Left colon (tissue), 2 donors: ENCODE measurements at places on chromosomes 7 and 10. TPM values are rescaled to one million over a fixed set of nuclear protein-coding genes. Genes with fewer than 3 reads are reported as not detected.

DNA sequence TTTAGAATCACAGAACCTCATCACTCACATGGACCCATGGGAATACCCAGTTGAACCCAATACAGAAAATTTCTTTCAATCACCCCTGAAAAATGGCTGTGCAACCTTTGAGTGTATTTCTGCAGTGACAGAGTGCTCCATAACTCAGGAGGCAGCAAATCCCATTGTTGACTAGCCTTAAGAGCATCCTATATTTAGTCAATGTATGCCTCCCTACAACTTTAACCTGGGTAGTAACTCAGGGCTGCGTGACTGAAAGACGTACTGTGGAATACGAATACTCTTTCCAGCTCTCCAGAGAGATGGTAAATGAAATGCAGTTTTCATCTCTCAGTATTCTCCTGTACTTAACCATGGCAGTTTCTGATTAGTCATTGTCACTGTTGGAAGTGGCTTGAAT lies 573.0 kb upstream of the POM121L12 start:
- no peak for DNase-seq

DNA sequence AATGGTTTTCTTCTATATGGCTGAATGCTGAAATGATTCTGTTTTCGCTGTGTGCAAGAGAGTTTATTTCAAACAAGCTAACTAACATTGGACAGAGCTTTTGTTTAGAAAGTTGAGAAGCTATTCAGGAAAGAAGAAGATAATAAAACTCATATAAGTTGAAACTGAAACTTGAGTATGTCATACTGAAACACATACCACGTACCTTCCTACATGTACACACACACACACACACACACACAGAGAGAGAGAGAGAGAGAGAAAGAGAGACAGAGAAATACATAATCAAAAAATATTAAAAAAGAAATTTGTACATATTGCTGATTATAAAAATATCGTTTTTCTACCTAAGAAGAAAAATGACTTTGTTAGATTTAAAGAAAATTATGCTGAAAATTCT lies 561.9 kb upstream of the KCND2 start:
- DNase-seq = no peak

DNA sequence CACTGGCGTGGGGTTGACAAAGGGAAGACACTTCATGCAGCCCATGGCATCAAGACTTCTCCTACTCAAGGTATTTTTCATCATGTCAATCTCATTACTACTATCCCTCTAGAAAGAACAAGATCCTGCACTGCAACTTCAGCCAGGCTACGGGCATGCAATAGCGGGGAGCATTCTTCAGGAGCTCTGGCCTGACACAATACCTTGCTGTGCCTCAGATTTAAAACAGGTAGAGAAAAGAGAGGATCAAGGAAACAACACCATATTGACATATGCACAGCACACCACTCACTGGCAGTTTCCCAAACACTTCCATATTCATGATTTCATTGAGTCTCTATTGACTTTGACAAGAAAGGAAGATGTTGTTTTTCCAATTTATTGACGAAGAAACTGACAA lies 51.5 kb downstream of the DOCK4 start:
- DNase-seq = no peak

SAMD9 gene
- 24.5 TPM for total RNA-seq
